Stimulated activated CD4-positive, alpha-beta T cell treated with anti-CD3 and anti-CD28 coated beads, Interleukin-1b, Interleukin-23, amount 100 ng/mL, for 4 hours (primary cell): ENCODE measurements at places on chromosomes 3 and 15.

GRCh38 chr15:27598251-27599009 lies 500.7 kb downstream of the OCA2 start:
- DNase-seq = no peak

DNA sequence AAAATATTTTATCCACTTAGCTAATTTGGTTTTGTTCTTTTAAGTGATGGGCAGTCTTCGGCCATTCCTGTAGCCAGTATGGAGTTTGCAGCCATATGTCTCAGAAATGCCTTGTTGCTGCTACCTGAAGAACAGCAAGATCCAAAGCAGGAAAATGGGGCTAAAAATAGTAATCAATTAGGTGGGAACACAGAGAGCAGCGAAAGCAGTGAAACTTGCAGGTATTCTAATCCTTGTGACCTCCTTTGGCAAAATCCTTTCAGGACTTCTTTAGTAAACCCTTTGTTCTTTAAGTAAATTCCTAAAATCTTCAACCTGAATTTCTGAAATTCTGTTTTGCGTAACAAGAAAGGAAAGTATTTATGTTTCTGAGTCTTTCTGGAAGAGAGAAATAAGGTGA lies 49.8 kb downstream of the CNOT10 start:
- DNase-seq = no peak

DNA sequence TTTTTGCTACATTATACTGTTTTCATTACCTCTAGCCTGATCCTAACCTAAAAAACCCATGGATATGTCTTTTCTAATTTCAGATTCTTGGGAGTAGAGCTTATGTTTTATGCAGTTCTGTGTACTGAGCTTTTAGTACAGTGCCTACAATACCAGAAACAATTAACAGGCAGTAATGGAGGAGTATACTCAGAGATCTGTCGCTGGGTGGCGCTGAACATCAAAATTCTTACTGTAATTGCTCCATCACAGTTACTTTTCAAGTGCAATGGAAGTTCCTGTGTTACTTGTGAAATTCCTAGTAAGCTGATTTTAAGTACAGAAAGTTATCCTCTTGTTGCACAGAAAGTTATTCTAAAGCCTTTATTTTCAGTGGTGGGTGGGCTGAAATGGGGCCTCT lies 66.9 kb downstream of the RNF13 start:
- no peak for DNase-seq

- DNase-seq = no peak
Measured at GRCh38 chr3:12954891-12955650, 113.7 kb upstream of the RPL32 start.

DNA sequence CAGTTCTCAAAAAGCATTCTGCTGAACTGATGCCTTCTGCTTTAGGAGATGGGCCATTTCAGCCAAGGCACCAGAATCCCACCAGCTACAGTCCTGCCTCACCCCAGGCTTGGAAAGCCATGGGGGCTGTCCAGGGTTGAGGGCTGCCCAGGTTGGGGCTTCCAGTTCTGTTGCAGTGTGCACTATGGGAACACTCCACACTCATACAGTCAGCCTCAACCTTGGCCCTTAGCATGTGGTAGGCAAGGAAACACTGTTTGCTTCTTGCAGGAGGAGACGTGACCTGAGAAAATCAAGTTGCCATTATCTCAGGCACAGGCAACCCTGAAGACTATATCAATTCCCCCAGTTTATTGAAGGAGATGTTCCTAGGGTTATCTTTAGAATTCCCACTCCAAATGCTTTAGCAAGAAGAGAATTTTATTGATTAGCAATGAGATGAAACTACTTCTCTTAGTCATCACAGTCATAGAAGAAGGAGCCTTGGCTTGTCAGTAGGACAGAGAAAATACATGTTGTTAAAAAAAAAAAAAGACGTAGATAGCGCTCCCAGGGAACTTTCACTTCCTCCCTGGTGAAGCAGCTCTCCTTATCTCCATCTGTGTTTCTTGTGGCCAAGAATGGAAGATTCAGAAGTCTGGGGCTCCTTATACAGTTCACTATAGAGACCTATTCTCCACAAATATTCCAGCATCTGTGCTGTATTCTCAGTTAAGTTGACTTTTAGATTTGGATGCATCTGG lies 38.3 kb upstream of the IL12A start:
- DNase-seq = no peak
